ENCODE measurements at places on chromosomes 4 and X.

- no peak for DNase-seq
Measured at GRCh38 chr4:11497212-11497806, 68.6 kb upstream of the HS3ST1 start.

DNA sequence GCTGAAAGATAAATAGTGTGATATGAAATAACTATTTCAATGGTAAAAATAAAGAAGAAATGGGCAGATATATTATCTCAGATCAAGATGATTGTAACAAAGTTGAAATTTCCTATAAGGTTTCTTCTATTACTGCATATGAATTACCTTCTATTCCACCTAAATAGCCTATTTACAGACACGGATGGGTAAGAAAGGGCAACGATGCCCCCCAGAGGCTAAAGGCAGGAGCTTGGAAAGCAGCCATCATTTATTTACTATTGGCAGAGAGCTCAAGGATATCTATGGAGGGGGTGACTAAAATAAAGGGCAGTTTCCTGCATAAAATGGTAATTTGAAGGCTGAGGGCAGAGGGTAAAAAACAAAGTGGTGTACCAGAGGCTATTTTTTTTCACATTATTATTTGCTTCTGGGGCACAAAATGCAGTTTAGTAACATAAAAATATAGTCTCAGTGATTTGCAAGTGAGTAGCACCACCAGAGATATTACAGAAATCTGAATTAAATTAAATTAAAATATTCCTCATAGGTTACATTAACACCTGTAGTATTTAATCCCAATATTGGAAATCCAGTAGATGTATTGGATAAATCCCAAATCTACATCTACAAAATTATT is 123.1 kb downstream of the BTC start:
- DNase-seq = no peak

- no peak for DNase-seq
Measured at GRCh38 chrX:134074151-134074550, 88.8 kb upstream of the GPC3 start.

GRCh38 chrX:48945517-48946348 is 11.7 kb downstream of the OTUD5 start:
- no peak for DNase-seq

DNA sequence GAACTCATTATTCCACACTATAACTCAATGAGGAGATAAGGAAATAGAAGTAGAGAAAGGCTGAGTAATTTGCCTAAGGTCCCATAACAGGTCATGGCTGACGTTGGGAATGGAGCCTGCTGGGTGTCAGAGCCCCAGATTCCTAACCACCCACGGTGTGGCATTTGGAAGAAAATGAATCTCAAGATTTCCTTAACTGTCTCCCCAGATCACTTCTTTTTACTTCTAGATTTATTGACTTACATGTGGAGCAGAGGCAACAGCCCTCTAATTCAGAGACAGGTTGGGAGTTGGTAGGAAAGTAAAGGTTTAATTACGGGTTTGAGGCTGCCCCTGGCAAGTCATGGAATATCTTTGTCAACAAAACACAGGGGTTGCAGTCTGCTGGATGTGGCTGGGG is 134.0 kb downstream of the ARHGAP10 start:
- DNase-seq = no peak

DNA sequence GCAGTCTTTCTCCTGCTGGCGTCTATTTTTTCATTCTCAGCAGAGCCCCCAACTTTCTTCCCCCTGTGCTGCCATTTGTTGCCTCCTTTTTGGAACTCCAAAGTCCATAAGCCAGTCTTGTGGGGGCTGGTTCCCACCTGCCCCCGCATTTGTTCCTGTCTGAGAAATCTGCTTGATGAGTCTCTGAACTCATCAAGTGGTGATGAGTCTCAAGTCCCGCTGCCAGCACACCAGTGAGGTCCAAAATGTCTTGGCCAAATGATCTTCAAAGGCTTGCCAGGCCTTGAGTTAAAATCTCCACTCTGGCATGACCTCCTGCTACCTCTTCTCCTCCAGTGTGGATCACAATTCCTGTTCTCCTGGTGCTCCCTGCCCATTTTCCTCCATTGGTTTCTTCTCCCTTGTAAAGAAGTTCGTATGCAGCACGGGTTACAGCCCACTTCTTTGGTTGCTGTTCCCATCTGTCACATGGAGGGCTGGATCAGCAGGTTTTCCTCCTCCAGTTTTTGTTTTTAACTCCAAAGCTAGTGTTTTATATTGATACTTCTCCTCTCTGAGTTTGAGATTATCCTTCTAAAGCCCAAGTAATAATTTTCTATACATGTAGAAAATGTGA is 72.7 kb upstream of the LIMCH1 start:
- DNase-seq = no peak

All from GM12864 (cell line).